ENCODE measurements at places on chromosomes 6 and 20.

DNA sequence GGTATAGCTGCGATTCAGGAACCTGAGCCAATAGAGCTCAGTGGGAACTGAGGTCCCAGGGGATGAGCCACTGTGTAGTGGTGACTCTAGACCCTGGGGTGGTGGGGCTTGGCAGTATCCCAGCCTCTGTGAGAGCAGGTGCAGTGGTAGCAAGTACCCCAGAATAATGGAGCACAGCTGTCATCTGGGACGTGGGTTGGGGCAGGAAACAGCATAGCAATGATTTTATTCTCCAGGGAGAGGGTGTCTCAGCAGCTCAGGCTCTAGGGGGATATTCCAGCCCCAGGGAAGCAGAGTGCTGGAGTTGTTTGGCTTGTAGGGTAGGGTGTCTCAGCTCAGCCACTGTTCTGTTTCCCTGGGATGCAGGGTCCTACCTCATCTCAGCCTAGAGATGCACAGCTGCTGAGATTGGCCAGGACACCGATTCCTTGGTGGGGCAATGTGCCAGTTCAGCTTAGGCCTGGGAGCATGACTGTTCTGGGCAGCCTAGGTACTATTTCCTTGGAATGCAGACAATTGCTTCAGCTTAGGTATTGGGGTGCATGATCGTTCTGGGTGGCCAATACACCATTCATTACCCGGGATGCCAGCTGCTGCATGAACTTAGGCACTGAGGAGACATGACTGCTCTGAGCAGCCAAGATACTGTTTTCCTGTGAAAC lies 34.0 kb upstream of the NUP153 start:
- no peak for DNase-seq

GRCh38 chr20:49704932-49705336 lies 8.7 kb downstream of the B4GALT5 start:
- DNase-seq, result no peak

GRCh38 chr20:45545754-45546453 lies 1.3 kb downstream of the EPPIN start:
- DNase-seq, result no peak

DNA sequence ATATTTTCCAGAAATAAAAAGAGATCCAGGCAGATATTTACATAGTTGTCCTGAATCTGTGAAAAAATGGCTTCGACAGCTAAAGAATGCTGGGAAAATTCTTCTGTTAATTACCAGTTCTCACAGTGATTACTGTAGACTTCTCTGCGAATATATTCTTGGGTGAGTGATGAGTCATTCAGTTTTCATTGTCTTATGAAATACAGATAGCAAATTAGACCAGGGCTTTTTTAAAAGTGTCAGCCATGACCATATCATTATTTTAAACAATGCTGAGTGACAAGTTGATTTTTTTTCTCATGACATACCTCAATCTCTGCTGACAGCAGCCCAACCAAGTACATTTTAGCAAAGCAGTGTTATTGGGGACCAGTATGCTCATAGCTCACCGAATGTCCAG lies 32.8 kb downstream of the TSPYL4 start:
- no peak for DNase-seq

DNA sequence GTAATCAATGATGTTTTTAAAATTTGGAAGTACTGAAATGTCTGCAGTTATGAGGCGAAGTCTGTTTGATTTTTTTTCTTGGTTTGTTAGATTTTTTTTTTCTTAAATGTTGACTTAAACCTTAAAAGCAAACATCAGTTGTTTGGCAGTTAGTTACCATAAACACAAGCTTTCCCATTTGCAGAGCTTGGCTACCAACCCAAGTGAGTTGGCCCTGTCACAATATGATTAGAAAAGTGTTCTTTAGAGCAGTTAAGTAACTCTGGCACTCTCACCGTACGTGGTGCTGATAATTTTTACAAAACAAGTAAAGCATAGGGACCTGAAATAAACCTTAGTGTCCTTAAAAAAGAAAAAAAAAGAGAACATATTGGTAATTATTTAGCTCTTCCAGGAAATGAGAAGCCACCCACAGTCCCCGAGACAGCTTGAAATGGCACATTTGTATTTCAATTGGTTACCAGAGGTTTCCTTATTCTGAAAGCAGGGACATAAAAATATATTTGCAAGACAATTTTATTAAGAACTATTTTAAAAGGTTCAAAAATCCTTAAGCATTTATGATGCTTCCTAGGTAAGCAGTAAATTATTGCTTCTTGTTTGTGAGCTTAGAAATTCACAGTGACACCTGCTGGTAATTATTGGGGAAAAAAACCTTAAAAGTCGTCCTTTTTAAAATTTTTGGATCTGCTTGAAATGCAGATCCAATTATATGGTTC lies 3.9 kb downstream of the HEY2 start:
- no peak for DNase-seq

GRCh38 chr6:98514796-98515195 lies 319.6 kb upstream of the POU3F2 start:
- no peak for DNase-seq

DNA sequence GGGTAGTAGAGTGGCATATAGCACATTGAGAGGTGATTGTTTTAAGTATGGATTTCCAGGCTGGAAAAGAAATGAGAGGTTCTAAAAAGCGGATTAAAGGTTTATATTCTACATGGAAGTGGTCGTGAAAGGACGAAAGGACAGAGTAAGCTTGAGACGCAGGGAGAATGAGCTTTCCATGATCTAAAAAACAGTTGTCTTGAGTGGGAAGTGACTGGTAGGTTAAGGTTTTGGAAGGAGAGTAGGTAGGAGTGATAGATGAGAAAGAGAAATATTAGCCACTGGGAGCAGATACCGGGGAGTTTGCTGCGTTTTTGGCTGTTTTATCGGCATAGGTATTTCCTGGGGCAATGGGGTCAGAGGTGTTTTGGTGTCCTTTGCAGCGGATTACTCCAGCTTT lies 750.6 kb upstream of the ADGRB3 start:
- DNase-seq, result no peak

- DNase-seq, result no peak
Observed at GRCh38 chr6:110949679-110950285, 8.7 kb upstream of the GTF3C6 start.

DNA sequence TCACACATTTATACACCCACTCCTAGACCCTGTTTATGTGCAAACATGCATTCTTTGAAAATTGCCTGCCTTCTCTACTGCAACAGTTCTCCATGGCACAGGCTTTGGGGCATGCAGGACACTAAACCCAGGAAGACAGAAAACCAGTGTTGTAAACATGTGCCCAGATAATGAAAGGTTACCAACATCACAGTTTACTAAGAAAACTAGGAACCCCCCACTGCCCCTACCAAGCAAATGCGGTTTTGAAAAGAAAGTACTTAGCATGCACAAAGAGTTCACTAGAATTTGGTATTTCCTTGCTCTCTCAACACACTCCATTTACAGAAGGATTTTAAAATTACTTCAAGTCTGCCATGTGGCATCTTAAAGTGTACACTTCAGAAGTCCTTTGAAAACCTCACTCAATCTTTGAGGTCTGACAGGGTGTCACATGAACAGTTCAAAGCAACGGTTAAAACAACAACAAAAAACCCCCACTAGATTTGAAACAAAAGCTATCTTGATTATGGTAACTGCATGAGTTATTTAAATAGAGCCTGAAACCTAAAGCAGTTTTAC lies 245.0 kb downstream of the GMPR start:
- DNase-seq, result no peak

- DNase-seq, result no peak
Observed at GRCh38 chr6:41599852-41600445, 38.3 kb upstream of the MDFI start.

- DNase-seq, result no peak
Observed at GRCh38 chr6:22451962-22452361, 117.4 kb upstream of the HDGFL1 start.

- no peak for DNase-seq
Observed at GRCh38 chr6:109308018-109308492, 74.2 kb downstream of the CD164 start.

- no peak for DNase-seq
Observed at GRCh38 chr6:4678506-4679300, 97.5 kb upstream of the CDYL start.

DNA sequence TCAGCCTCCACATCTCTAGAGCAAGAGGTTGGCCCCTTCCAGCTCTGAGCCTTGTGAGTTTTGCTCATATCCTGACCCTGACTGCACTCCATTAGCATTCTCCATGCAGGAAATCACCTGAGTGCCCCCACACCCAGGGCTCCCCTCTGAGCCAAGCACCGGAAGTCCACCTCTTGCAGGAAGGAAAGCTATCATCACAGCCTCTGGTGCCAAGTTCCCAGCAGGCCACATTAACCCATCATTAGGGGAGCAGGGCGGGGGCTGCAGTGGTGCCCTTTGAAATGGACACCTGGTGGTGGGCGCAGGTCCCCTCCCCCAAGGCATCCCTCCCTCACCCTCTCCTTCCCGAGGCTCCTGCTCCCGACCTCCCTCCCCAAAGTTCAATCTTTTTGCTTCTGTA lies 16.1 kb downstream of the GRM4 start:
- no peak for DNase-seq

DNA sequence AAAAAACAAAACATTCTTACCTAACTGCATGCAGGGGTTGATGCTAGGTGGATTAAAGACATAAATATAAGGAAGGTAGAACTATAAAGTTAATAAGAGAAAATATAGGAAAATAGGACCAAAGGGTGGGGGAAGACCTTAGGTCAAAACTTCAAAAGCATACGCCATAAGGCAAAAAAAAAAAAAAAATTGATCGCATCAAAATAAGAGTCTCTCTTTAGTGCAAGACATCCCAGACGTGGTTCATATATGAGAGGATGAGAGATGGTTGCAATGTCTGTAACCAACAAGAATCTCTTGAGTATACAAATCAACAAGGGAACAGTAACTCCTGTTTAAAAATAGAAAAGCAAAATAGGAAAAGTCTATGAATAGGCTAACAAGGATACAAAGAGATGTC lies 8.5 kb downstream of the BAG2 start:
- no peak for DNase-seq

DNA sequence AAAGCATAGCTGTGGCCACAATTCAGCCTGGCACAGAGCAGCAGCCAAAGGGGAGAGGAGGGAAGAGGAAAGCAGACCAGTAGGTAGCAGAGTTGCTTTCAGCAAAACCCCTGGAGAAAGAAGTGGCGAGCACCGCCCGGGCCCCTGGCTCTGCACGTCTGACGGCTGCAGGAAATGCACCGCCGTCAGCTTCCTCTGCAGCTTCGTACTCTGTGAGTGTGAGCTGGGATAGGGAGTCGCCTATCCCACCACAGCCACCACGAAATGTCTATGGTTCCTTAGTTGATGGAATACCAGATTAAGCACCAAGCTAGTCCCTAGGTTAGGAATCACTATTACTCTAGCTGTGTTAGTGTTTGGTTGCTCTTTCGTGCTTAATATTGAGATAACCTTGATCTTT lies 79.9 kb upstream of the NAA20 start:
- DNase-seq, result no peak

GRCh38 chr20:60993433-60994044 lies 258.5 kb upstream of the CDH4 start:
- no peak for DNase-seq

- no peak for DNase-seq
Observed at GRCh38 chr6:155093430-155093829, 98.3 kb downstream of the TIAM2 start.

GRCh38 chr20:40468759-40469158 lies 220.3 kb downstream of the MAFB start:
- no peak for DNase-seq

GRCh38 chr6:121365536-121366521 lies 31.5 kb upstream of the TBC1D32 start:
- no peak for DNase-seq

DNA sequence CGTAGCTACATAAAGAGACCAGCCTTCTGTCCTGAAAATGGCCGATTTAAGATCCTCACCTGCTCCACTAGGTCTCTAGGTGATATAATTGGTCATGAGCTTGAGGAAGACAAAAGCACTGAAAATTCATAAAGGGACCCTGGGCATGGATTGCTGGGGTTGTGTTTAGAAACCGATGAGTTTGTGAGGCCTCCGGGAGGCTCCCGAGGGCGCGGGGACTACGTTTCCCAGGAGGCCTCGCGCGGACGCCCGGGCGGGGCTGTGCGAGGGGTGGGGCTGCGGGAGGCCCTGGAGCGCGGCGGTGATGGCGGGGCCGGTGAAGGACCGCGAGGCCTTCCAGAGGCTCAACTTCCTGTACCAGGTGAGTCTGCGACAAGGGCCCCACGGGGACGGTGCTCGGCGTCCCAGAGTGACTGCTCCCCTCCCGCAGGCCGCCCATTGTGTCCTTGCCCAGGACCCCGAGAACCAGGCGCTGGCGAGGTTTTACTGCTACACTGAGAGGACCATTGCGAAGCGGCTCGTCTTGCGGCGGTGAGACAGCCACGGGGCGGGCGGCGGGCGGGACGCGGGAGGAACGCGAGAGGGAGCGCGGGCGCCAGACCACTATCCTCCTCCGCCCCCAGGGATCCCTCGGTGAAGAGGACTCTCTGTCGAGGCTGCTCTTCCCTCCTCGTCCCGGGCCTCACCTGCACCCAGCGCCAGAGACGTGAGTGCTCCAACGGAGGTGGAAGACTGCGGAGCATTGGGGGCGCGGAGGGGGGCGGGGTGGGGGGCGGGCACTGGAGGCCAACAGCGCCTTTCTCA lies at the start of gene RPP21:
Gene RPP21 (plus strand): TSS at position 289 of the 804 bp plus-strand sequence. CDS start 16 bp downstream, at position 305.
- peak; percentile 79 for DNase-seq

- no peak for DNase-seq
Observed at GRCh38 chr6:15285682-15286294, 39.9 kb downstream of the JARID2 start.

DNA sequence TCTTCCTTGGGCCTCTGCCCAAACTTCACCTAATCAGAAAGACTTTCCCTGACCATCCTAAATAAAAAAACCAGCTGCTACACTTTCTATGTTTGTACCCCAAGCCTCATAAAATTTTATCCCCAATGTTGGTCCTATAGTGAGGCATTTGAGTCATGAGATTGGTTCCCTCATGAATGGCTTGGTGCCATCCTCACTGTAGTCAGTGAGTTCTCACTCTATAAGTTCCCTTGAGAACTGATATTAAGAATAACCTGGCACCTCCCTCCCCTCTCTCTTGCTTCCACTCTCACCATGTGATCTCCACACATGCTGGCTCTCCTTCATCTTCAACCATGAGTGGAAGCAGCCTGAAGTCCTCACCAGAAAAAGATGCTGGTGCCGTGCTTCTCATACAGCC lies 316.9 kb upstream of the PRDM1 start:
- no peak for DNase-seq
